ENCODE measurements at places on chromosomes 4 and X.

DNA sequence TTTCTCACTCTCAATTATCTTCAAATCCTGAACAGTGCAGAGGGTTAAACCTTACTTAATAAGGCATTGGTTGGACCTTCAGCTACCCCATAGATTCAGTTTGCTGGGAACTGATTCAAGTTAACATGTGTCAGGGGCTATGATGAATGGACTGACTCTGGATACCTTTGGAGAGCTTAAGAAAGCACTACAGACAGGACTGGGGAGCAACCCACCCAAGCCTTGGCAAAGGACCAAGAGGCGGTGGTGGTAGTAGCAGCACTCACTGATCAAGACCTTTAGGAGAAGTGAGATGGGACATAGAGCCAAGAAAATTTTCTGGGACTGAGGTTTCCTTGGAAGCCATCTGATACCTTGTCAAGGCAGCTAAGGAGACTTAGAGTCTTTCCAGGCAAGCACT is 43.0 kb upstream of the TAPT1 start:
- no peak for DNase-seq

DNA sequence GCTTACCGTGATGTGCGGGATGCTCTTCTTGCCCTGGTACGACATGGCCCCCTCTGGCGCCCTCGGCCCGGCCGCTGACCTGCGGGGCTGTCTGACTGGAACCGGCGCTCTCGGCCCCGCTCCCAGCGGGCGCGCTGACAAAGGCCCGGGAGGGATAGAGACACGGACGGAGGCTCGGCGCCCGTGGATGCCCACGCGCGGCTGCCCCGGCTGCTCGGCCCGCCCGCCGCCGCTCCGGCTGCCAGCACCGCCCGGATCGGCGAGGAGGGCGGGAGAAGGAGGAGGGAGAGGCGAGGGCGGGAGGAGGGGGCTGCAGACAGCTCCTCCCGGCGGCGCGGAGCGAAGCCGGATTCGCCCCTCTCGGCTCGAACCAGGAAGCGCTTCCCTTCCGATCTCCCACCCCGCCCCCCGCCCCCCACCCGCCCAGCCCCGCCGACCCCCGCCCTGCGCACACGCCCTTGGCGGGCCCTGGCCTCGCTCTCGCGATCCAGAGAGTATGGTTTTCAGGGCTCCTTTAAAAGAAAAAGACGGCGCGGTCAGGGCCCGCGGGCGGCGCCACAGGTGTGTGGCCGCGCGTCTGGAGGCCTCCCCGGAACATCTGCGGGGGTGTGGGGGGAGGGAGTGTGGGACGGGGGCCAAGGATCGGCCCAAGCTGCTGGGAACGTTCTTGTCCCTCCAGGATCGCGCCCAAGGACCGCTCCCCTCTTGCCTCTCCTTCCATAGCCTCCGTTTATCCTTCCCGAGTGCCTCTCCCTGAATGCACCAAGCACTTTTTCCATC is 4.5 kb downstream of the CRMP1 start:
- DNase-seq = peak; percentile 68

DNA sequence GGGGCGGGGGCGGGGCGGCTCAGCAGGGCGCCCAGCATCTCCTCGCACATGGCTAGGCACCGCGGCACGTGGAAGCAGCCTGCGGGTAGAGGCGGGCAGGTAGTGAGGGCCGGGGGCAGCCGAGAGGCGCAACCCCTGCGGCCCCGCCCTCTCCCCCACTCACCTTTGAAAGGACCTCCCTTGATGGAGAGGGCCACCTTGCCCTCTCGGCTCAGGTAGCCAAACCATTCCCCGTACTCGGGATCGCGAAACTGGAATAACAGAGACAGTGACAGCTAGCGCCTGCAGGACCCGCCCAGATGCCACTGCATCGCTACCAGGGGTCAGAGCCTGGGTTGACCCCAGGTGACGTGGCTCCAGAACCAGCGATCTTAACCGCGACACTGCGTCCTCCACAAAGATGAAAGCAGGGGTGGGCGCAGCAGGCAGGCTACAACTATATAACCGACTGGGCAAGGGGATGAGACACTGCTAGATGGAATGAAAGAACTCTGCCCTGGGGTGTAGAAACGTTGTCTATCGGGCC is 552 bp upstream of the NAA10 start:
- DNase-seq = no peak

GRCh38 chr4:21374641-21375368 is 573.8 kb downstream of the KCNIP4 start:
- DNase-seq = no peak

DNA sequence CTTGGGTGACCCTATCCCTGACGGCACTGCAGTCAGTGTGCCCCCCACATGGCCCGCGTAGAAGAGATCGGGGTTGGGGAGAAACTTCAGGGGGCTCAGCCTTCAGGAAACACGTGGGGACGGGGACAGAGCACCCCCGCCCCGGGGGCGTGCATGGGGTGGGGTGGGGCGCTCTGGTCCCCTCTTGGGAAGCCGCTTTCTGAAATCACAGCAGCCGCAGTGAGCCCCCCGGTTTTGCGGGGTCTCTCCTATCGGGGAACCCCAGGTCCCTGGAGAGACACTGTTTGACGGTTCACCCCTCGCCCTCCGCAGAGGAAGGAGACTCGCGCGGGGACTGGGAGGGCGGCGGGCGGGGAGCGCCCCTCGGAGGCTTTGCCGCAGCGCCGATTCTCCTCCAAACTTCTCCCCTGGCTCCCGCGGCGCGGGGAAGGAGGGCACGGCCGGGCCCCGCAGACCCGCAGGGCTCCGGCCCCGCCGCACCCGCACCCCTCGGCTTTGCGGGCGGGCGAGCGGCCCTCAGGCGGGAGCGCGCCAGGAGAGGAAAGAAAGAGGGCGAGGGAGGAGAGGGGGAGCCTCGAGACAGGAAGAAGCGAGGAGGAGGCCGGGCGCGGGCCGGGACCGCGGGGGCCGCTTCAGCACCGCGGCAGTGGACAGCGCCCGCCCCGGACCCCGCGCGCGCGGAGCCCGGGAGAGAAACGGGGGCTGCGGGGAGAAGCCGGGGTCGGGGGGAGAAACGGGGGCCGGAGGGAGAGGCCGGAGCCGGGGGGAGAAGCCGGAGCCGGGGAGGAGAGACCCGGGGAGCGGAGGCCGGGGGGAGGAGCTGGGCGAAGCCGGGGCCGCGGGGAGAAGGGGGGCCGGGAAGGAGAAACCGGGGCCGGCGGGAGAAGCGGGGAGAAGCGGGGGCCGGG is 612 bp downstream of the CPLX1 start:
- DNase-seq = no peak

DNA sequence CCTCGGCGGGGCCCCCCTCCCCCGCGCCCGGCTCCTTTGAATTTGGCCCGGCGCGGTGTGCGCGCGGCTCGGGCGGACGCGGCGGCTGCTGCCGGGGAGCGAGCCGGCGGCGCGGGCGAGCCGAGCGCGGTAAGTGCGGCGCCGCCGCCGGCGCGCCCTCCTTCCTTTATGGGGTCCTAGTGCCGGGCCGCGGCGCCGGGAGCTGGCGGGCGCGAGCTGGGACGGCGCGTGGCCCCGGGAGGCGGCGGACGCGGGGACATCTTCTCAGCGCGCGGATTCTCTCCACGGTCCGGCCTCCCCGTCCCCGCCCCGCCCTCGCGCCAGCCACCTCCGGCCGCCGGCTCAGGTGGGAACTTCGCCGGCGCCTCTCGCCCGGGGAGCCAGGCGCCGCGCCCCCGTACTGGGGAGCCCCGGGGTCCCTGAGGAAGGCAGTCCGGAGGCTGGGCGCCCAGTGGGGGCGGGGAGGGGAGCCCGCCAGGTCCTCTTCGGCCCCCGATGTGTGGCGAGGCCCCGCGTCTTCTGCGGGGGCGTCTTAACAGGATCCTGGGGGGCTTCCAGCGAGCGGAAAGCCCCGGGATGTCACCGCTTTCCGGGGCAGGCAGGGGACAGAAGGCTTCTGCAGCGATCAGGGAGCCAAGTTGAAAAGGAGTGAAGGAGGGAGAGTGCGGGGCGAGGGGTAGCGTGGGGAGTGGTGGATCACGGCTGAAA is 98.4 kb upstream of the TENM3 start:
- DNase-seq = no peak

GRCh38 chr4:125254106-125254505 is 60.6 kb upstream of the FAT4 start:
- no peak for DNase-seq

DNA sequence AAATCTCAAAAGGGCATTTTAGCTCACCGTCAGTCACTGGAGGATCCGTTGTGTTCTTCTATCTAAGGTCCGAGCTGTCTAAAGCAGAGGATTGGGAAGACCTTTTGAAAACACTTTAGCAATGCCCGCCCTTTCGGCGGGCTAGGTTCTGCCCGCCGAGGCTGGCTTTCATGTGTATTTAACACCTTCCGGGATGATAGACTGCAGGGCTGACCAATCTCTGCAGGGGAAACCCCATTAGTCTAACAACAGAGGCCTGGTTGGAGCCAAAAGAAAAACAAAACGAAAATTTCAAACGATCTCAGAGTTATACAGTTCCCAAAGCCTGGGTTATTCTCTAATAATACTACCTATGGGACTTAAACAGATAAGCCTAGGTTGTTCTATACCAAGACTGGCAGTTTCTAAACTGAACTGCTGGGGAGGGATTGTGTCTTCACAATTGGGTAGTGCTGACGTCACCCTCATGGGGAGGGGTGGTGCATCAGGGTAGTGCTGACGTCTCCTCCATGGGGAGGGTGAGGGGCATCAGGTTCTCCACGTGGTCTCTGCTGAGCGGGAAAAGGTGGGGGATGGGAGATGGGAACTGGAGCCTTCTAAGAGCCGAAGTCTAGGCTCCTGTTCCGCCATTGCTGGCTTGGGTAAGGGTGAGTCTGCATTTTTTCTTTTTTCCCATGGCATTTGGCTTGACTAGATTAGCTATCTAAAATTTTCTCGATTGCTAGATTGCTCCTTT is 14.8 kb upstream of the CUL4B start:
- DNase-seq = no peak

GRCh38 chrX:39766855-39767254 is 330.9 kb downstream of the BCOR start:
- no peak for DNase-seq

GRCh38 chrX:112521676-112522075 is 158.1 kb downstream of the LHFPL1 start:
- no peak for DNase-seq

GRCh38 chr4:181307824-181308223 is 935.4 kb upstream of the TENM3 start:
- no peak for DNase-seq

DNA sequence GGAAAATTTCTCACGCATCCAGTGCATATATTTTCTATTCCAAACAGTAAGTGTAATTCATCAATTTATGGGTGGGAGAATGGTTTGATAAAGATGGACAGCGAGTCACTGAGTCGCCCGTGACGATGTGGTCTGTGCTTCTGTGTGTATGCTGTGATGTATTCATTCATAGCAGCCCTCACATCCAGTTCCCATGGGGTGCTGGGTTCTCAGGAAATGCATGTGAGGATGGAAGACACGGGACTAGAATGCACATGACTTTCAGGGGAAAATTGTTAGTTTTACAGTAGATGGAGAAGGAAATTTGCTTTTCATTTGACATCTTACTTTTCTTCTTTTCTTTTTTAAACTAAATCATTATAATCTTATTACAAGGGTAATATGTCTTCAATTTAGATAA is 152.9 kb downstream of the STOX2 start:
- no peak for DNase-seq

- DNase-seq = peak; percentile 11
These were observed 28.3 kb upstream of the ALG13 start for GRCh38 chrX:111652719-111653118.

- DNase-seq = no peak
These were observed 165.3 kb downstream of the PJA1 start for GRCh38 chrX:68999931-69000330.

DNA sequence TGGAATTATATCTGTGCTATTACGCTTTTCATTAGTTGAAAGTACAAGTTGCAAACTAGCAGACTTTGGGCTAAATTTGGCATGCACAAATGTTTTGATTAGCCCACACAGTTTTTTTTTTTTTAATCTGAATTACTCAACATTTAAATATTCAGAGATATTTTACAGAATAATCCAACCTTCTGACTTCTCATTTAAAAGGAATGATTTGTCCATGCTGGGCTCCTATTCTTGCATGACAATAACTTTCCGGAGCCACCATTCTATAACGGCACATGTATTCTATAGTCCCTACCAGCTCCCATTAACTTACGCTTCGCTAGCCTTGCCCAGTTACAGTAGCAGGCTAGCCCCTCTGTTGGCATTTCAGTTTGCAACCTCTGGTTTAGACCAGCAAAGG is 219.3 kb upstream of the FTHL17 start:
- DNase-seq = no peak

- no peak for DNase-seq
These were observed 34.8 kb downstream of the SMPX start for GRCh38 chrX:21723084-21723483.

DNA sequence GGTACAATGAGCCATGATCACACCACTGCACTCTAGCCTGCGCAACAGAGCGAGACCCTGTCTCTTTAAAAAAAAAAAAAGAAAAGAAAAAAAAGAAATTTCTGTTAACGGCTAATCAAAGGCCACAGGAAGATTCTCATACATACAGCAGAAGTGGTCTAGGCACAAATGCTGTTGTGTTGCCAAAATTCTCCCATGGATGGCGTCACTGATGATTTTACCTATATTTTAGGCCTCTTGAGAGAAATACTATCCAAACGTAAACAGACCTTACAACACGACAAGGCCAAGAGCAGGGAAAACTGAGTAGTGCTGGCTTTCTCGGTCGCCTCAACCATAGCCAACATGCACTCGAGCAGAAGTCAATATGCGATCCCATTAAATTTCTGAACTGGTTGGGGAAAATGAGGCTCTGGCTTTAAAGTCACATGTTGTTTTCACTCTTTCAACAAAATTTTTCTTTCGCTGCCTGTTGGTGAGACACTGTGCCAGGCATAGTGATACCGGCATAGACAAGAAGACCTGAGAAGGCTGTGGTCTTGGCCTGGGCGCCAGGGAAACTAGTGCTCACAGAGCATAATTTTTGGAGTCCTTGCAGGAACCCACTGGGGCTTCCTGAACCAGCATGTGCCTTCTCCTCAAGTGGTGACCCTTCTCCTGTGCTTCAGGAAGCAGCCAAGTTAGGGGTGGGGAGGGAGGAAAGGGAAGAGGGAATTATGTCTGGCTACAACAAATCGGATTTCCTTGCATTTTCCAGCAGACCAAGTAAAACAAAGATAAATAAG is 20.6 kb downstream of the SH3KBP1 start:
- DNase-seq = no peak

GRCh38 chr4:5995901-5996623 is 22.2 kb downstream of the C4orf50 start:
- DNase-seq = no peak

DNA sequence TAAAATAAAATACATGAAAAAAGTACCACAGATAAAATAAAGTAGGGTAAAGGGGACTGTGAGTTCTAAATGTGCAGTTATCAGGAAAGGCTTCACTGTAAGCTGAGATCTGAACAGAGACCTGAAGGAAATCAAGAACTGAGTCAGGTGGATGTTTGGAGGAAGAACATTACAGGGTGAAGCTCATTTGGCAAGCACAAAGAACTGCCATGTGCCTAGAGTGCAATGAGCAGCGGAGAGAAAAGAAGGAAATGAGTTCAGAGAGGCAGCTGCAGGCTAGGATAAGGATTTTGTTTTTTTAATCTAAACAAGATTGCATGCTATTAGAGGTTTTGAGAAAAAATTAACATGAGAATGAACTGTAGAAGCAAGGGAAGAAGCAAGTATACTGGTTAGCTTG is 373.1 kb downstream of the STPG2 start:
- no peak for DNase-seq

Data from NCI-H774 (cell line).